ENCODE measurements at places on chromosomes 6 and 20.
A peak's percentile ranks its signal among the peaks of the same experiment; 100 is the strongest.

GRCh38 chr6:34145161-34146020 lies 496 bp downstream of the GRM4 start:
- DNase-seq = peak; percentile 47

DNA sequence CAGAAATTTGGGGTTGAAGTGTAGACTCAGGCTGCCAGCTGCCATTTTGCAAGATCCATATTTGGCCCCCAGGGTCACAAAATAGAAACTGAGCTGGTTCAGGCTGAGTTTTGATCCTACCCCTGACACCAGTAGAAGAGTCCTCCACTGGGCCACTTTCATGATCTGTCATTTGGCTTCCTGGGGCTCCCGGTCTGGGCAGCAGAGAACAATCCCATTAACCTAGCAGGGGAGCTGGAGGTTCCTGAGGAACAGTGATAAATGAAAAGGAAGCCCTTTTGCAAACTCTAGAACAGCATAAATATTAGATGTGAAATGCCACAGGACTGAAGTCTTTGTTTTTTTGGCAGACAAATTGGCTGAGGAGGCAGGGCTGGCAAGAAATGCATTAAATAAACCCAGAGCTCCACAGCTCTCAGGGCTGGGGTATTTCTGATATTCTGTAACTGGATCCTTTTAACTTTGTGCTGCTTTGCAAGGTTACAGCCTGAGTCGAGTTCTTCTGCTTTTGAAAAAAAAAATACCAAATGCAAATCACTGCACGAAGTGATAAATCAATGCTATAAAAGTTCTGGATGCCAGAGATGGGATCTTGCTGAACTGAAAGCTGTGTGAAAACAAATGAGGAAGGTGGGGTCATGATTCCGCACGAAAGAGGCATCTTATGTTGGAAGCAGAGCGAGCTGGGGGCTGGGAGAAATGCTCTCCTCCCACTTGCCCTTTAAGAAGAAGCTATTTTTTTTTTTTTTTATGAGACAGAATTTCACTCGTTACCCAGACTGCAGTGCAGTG lies 64.4 kb downstream of the SULF2 start:
- no peak for DNase-seq

DNA sequence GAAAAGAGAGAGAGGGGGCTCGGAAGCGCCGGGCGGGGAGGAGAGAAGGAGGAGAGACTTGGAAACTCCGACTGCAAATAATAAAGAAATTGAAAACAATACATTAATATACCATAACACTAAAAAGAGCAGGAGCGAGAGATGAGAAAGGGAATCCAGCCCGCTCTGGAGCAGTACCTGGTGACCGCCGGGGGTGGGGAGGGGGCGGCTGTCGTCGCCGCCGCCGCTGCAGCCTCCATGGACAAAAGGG lies 338 bp downstream of the E2F3 start:
- DNase-seq = no peak

DNA sequence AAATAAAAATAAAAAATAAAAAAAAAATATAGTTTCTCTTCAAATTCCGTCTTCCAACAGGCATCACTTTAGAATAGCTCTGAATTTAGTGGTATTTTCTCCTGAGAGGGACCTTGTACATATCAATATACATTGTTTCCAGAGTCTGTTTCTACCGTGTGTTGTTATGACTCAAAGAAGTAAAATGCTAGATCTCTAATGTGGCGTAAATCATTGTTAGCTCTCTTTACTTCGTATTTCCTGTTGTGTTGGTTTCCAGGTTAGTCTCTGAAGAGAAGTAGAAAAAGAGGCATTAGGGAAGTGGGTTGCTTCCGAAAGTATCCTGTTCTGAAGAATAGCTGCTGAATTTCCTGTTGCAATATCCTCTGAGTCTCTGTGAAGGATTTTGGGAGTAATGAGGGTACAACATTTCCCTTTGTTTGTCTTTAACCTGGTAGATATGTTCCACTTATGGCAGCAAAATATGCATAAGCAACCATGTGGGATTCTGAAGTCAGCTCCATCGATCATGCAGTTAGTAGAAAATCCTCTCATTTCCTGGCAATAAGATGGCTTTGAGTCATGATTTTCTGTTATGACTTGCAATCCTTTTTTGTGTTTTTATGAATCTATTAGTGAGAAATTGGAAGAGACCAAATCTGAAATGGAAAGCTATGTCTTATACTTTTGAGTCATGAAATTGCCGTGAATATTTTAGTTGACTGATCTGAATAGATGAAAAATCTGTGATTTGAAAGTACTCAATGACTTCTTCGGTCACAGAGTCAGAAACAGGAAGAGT lies 42.0 kb upstream of the MCHR2 start:
- no peak for DNase-seq

GRCh38 chr20:61927193-61927825 lies 138.4 kb downstream of the TAF4 start:
- DNase-seq = no peak

DNA sequence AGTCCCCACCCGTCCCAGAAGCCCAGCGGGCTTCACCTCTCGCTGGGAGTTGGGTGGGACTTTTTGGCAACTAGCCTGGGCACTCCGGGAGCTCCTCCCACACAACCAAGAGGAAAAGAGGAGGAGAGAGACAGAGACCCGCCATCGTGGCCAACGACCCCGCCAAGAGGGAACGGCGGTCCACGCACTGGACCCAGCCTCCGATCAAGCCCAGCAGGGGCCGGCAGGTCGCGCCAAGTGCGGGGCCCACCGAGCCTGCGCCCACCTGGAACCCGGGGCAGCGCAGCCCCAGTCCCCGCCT lies 3.0 kb upstream of the TMEM14C start:
- no peak for DNase-seq

DNA sequence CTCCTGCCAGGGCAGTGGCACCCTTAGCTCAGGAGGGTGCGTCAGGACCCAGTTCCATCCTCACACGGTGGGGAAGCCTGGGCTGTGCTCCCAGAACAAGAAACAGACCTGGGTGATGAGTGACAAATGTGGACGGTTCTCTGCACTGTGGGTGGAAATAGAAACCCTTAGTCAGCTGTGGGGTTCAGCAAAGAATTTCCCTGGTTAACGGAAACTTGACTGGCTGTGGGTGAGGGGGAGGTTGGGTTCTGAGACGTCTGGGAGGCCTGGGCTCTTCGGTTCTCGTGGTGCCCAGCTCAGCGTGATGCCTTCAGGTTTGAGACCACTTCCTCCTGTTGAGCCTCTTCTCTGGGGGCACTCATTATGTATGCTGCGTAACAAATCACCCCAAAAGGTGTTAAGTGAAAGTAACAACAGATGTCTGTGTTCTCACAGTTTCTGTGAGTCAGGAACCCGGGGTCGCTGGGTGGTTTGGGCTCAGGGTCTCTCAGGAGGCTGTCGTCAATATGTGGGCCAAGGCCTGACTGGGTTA lies 53.1 kb upstream of the FAM83D start:
- DNase-seq = peak; percentile 88

DNA sequence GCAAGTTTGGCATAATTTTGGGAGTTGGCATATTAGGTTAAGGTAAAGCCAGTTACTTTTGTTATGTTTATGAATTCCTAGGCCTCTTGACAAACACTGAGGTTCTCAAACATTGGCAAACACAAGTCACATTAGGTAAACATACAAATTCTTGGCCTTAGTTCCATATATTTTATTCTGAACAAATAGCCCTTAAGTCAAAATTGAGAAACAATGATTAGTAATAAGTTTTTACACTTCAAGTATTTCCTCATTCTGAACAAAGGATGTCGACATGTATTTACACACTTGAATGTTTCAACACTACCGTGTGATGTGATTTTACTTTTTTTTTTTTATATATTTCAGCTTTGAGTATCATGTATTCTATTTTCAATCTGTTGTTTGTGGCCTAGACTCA lies 3.8 kb upstream of the ECHDC1 start:
- DNase-seq = no peak

GRCh38 chr6:163630572-163630971 lies 216.1 kb downstream of the QKI start:
- no peak for DNase-seq

DNA sequence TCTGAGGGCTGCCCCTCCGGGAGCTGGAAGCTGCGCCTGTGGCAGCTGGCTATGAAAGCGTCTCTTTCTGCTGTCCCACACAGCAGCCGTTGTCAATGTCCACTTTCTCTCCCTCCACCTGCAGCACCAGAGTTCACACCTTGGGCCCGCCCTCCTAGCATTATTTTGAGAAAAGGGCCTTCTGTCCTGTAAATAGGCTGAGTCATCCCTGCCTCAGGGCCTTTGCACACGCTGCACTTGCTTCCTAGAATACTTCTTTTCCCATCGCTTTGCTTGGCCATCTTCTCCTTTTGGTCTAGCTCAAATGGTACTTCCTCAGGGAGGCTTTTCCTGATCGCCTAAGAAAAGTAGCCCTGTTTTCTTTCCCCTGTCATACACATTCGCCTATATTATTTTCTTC lies 69.3 kb upstream of the ZNFX1 start:
- no peak for DNase-seq

- no peak for DNase-seq
These were observed 2.3 kb upstream of the RAMACL start for GRCh38 chr6:166588691-166589336.

DNA sequence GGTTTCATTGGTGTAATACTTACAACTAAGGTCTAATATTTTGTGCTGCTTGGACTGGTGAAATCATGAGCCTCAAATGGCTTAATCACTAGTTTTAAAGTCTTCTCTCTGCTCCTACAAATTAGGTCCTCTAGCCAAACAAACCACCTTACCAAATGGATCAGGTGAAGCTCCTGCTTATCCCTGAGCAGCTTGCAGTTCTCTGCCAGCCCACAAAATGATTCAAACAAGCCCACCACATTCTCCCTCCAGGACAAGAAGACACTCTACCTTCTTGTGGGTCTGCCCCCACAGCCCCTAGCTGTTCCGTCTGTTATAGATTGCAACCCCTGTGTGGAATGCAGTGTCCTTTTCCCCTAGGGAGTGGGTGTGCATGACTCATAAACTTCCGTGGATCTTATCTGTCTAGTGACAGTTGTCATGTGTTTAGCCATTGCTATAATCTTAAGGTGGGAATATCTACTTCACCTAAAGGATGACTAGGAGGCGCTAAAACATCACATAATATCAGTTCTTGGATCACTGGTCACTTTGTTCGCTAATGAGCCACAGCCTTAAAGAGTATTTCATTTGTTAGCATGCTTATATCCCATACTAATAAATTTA lies 940.5 kb upstream of the MANEA start:
- no peak for DNase-seq

DNA sequence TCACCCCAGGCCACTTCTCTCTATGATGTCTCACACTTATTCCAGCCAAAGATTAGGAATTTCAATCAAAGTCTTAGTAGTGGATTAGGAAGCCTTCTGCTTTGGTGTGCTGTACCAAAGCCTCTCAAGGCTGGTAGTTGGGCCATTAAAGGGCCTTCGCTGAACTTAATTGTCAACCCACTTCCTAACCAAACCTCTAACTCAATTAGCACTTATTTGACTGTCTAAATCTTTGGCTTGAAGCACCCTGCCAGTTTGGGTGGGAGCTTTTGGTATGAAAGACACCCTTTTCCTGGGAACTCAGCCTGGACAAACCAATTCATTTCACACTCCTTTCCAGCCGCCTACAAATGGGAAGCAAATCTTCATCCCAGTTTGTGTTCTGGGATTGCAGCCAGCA lies 81.5 kb downstream of the BMP2 start:
- DNase-seq = no peak

GRCh38 chr20:15658295-15658694 lies 915.0 kb downstream of the KIF16B start:
- no peak for DNase-seq

DNA sequence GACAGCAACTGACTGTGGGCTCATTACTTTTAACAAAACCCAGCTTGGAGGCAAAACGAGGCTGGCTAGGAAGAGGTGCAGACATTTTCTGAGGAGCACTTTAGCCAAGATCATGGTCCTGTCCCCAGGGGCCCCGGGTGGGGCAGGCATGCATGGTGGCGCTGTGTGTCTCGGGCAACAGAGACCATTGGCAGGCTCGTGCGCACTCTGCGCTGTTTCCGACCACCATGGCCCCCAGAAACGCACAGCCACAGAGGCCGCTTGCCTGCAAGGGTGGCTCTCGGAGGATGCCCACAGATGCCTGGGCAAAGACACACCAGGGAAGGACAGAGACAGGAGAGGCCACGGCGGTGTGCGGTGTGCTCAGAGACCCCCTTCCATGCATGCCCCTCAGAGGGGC lies 6.7 kb downstream of the BHLHE23 start:
- no peak for DNase-seq

- no peak for DNase-seq
These were observed 391.9 kb downstream of the CD109 start for GRCh38 chr6:74087899-74088298.

DNA sequence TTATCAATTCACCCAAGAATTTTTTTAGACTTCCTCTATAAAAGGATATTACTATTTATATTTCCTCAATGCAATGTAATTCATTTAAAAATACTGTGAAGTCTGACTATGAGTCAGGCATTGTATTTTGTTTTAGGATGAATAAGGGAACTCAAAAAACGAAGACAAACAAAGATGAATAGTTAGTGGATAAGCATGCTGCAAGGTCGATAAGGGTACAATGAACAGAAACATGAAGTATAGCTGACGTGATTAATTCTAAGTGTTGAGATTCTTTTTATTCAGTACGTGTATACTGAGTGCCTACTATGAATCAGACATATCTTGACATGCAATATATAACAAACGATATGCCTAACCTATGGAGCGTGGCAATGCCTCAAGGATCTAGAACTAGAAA lies 105.4 kb downstream of the PDE10A start:
- DNase-seq = no peak

DNA sequence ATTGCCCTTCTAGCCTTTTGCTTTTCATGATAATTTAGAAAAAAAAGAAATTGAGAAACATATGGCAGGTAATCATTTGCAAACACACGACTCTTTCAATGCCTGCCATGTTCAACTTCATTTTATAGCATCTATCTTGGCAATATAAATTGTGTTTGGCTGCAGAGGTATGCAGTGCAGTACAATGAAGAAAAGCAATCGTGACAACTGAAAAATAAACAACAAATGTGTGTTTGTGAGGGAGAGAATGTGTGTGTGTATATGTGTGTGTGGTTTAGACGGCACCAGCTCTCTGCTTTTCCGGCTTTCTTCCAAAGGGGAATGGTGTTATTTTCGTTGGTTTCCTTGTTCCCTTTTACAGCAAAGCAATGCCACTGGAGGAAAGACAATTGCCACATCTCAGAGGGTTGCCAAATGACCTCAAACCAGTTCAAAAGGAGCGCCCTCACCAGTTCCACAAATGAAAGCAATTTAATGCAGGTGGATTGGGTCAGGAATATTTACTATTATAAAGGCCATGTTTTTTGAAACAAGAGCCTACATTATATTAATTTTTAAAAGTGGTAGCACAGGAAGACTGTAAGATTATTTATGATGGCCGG lies 587.2 kb downstream of the PRKN start:
- DNase-seq = no peak

GRCh38 chr6:31083742-31084354 lies 28.5 kb downstream of the C6orf15 start:
- peak; percentile 55 for DNase-seq

DNA sequence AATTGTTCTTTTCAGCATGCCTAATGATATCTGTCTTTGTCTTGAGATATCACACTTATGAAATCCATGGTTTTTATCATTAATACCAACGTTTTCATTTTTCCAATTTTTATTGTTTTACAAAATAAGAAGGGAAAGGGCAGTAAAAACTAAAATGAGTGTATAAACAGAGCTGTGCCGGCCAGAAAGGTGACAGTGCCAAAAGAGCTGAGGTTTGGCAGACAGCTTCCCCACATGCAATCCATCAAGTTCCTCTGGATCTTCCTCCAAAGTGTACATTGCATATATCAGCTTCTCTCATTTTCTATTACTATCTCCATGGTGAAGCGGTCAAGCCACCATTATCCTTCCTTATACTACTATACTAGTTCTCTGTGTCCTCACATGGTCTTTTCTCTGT lies 10.1 kb upstream of the TMEM244 start:
- no peak for DNase-seq

- no peak for DNase-seq
These were observed 476.9 kb downstream of the KHDRBS2 start for GRCh38 chr6:61809004-61809595.

Measured in stimulated activated CD4-positive, alpha-beta T cell treated with anti-CD3 and anti-CD28 coated beads, Interleukin-2, amount 100 ng/mL, for 24 hours (primary cell).